ENCODE measurements at places on chromosomes 16 and 17. TPM values are rescaled to one million over a fixed set of nuclear protein-coding genes. Genes with fewer than 3 reads are reported as not detected.

- no peak for DNase-seq
Observed at GRCh38 chr16:24116989-24117388, 139.1 kb upstream of the CACNG3 start.

GRCh38 chr17:79011451-79012147 is 2.0 kb upstream of the CANT1 start:
- no peak for DNase-seq

- DNase-seq, result no peak
Observed at GRCh38 chr17:43914451-43914850, 7.1 kb upstream of the MPP2 start.

The CCL1 gene
- not detected for total RNA-seq

DNA sequence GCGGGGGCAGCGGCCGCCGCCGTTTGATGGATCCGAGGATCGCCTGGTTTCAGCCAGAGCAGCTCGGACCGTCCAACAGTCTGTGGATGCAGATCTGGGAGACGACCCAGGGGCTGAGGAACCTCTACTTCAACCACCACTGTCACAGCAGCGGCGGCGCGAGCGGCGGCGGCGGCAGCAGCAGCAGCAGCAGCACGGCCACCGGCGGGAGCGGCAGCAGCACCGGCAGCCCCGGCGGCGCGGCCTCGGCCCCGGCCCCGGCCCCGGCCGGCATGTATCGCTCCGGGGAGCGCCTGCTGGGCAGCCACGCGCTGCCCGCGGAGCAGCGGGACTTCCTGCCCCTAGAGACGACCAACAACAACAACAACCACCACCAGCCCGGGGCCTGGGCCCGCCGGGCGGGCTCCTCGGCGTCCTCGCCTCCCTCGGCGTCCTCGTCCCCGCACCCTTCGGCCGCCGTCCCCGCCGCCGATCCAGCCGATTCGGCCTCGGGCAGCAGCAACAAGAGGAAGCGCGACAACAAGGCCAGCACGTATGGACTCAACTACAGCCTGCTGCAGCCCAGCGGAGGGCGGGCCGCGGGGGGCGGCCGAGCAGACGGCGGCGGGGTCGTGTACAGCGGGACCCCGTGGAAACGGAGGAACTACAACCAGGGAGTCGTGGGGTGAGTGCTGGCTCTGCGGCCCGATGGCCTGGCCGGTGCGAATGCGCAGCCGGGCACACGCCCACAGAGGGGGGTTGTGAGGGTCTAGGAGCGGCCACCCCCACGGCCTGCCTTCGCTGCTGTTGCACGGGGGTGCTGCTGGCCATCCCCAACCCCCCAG is 702 bp downstream of the TENT4B start:
- no peak for DNase-seq

Measured in skin of body (tissue), 3 donors.